ENCODE measurements at places on chromosomes 3 and 15.
A peak's percentile ranks its signal among the peaks of the same experiment; 100 is the strongest.

DNA sequence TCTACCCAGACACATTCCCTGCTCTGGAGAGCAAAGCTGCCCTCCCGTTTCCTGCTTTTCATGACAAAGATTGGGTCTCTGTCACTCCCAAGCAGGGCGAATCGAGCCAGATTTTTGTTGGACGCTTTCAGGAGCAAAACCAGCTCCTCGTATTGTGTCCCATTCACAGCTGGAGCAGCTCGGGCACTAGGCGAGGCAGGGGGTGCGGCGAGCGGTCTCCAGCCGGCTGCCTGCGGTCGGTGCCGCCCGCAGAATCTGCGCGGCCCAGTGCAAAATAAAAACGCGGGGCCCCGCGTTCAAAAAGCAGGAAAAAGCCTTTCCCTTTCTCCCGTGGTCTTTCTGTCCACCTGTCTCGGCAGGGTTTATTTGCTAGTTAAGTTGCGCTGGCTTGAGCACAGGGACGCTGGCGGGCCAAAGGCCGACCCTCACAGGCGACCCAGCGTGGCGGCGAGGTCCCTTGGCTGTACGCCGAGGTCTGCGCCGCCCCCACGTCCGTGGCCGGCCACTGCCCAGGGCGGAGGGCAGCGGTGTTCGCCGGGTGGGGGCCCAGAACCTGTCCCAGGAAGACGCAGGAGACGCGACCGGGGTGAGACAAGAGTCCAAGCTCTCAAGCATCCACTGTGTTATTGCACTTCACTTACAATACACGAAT, 71.2 kb downstream of the CYP19A1 start:
- DNase-seq: no peak

- DNase-seq: no peak
Measured at GRCh38 chr3:113623324-113623723, 73.1 kb downstream of the USF3 start.

DNA sequence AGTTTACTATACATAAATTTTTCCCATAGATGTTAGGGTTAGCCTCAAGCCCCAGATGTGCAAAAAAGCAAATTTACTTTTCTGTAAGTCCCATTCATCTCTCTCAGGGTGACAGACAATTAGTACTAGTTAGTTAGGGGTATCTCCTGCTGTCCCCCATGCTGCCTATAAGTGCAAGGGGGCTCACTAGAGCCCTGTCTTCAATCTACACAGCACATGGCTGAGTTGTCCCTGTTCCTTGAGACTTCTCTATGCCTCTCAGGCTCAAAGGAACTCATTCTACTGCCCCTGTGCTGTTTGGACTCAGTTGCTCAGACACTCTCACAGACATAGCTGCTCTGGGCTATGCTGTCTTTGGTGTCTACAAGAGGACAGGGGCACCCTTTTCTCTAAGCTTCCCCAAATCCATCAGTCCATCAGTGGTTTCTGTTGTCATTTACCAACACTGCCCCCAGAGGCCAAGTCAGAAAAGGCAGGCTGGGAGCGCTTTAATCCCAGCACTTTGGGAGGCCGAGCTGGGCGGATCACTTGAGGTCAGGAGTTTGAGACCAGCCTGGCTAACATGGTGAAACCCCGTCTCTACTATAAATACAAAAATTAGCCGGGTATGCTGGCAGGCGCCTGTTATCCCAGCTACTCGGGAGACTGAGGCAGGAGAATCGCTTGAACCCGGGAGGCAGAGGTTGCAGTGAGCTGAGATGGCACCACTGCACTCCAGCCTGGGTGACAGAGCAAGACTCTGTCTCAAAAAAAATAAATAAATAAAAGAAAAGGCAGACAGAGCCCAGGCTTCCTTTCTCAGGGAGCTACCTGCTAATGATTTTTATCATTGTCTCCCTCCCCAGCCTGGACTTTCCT, 31.4 kb upstream of the PRTG start:
- DNase-seq: peak; percentile 36

- DNase-seq: peak; percentile 67
Measured at GRCh38 chr3:112848196-112848595, 1.5 kb upstream of the CD200R1L start.

DNA sequence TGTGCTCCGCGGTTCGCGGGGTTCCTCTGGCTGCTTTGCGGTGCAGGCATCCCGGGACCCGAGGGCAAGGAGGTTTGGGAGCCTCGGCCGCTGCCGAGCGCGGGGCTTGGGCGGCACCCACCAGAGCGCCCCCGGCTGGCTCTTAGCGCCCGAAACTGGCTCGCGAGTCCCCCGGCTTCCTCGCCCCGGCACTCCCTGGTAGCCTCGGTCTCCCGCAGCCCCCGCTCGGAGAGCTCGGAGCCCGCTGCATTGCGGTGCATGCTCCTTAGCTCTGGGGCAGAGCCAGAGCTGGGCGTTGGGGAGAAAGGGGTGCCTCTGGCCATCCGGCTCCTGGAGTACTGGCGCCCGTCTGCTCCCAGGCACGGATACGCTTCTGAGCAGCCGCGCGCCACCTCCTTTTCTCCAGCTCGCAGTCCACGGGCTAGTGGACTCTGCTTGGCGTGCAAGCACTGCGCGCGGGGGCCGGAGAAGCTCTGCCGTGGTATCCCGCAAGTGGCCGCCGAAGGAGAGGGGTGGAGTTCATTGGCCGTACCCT, 753 bp downstream of the EPHB1 start:
- DNase-seq: peak; percentile 11

GRCh38 chr3:193874997-193875593, 260.9 kb upstream of the HES1 start:
- DNase-seq: no peak

DNA sequence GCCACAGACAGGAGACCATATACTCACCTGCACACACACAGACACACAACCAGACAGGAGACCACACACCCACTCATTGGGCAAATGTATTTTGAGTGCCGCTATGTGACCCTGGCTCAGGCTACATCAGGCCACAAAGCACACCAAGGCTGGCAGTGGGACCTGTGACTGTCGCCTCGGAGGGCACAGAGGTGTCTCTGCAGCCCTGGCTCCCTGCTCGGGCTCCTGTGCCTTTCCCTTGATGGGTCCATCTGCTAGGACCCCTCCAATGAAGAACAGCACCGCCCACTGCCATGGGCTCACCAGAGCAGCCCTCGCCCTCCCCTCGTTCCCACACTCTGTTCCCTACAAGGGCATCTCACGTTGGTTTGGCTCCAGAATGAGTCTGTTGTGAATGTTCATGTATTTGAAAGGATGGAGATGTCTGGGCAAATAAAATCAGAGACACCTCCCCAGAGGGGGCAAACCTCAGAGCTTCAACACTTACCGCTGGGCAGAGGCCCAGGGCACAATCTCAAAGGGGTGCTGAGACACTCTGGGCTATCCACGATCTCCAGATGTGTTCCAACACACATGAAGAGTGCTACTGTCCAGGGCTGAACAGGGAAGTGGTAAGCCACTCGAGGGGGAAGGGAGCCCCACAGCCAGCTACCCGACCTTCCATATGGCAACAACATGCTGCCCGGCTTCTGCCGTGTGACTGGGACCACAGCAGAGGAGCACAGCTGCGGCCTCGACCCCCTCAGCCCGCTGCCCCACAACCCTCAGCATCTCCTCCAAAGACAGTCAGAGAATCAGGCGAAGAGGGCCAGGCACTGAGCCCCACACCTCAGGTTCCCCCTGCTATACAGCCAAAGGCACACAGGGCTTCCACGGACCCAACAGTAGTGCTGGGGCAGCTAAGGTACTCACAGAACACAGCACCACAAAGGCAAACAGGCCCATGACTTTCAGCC, 74.9 kb downstream of the OCA2 start:
- DNase-seq: no peak

- no peak for DNase-seq
Measured at GRCh38 chr3:190385731-190386688, 2.0 kb upstream of the CLDN16 start.

GRCh38 chr3:88222343-88222742, 72.6 kb downstream of the C3orf38 start:
- DNase-seq: no peak

GRCh38 chr15:83288381-83288801, 3.9 kb upstream of the BNC1 start:
- peak; percentile 46 for DNase-seq

DNA sequence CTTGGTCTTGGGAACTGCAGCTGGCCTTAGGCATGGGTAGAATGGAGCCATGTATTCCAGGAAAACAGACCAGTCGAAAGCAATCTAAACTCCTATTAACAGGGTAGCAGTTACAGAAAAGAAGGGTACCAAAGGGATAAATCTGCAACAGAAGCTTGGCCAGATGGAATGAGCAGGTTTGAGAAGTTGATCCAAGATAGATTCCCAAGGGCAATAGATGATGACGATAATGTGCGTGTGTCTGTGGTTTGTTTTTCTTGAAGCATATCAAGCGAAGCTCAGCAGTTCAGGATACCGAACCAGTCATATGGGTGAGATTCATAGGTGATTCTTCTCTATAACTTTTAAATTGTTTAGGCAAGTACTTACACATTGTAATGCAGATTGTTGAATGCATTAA, 203.8 kb upstream of the SEMA6D start:
- no peak for DNase-seq

DNA sequence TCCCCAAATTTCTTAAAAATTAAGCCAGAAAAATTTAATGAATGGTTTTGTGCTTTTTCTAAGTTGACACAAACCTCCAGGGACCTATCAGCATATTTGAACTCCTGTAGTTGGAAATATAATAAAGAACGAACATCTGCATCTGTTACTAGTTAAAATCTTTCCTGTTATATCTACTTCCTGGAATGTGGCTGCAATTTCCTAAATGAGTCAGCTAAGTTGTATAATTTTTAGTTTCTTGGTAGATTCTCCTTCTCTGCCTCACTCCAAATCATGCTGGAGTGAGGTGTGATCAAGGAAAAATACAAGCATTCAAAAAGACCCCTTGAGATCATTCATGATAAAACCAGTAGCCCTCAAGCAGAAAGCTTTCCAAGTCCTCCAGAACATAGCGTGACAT, 106.2 kb upstream of the MCTP2 start:
- DNase-seq: no peak

- peak; percentile 86 for DNase-seq
Measured at GRCh38 chr15:88904624-88905327, 8.4 kb downstream of the MFGE8 start.

DNA sequence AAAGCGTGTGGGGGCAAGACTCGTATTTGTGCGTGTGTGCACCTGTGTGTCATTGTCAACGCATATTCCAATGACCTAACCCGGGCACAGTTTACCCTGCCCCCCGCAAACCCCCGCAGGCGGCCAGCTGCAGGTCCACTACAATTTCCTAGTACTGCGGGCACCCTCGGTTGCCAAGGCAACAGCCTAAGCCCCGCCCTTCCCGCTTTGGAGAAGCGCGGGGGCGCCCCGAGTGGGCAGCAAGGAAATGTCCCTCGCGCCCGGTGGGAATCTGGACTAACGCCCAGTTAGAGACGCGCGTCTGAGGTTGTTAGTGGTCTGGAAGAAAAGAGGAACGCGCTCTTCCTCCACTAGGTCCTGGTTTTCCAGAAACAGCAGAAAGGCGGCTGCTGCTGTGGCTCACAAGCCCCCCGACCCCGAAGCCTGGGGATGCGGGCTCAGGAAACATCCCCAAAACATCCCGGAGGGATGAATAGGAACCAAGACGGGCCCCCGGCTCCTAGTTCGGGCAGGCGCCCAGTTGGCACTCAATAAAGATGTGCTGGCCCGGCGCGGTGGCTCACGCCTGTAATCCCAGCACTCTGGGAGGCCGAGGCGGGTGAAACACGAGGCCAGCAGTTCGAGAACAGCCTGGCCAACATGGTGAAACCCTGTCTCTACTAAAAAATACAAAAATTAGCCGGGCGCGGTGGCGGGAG, 1.1 kb downstream of the ABHD14A start:
- no peak for DNase-seq

DNA sequence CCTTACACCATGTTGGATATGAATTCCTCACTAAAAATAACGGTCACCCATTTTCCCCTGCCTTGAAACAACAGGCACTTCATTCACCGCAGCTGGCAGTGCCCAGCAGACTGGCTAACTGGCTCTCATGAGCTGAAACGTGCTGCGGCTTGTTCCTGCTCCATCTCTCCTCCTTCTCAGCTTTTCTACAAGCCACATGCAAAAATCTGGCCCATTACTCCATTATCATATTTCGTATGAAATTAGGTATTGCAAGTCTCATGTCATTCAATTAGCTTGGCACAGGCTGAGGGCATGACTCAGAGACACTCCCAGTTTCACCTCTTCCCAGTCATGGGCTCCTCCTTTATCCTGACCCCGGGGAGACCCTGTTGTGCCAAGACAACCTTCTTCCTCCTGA, 60.0 kb downstream of the MAGEF1 start:
- DNase-seq: no peak

- DNase-seq: no peak
Measured at GRCh38 chr3:42175386-42176240, 84.5 kb downstream of the TRAK1 start.

All from MM.1S (cell line).